Immature natural killer cell (primary cell): ENCODE measurements at places on chromosomes 6 and 20. TPM values are rescaled to one million over a fixed set of nuclear protein-coding genes. Genes with fewer than 3 reads are reported as not detected.

- no peak for DNase-seq
These were observed 250.0 kb downstream of the SLC24A3 start for GRCh38 chr20:19462491-19462890.

- DNase-seq: no peak
These were observed 41.3 kb downstream of the TRMT11 start for GRCh38 chr6:126027601-126028000.

The MAFB gene
- 0.09 TPM for polyA plus RNA-seq

DNA sequence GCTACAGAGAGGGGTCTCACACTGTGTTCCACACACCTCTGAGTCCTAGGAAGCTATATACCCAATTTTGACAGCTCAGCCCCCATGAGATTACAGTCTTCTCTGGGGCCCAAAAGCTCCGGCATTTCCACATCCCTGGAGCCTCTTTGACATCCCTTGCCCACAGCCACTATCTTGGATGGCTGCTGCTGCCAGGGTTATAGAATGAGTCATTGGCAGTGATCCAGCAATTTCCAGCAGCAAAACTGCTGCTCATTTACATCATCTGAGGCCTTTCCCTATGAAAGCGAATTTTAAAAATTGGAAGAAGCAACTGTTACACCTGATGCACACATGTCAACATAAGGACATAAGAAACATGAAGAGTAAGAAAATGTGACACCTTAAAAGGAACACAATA is 590.7 kb downstream of the MEI4 start:
- DNase-seq: no peak

- no peak for DNase-seq
These were observed 192.0 kb upstream of the PLN start for GRCh38 chr6:118356054-118356453.

DNA sequence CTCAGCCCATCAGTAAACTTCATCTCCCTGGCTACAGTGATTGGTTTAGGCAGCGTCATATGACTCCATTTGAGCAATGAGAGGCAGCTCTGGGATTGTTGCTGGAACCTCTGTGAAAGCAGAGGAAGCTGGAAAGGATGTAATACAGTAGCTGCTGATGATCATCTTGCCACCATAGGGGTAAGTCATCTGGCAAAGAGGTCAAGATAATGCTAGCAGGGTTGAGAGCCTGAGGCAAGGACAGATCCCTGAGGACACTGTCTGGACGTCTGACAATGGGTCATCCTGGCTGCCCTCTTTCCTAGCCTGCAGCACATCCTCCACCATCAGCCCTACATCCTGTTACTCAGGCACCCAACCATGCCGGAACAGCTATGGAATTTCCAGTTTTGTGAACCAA is 25.5 kb upstream of the FKBP1A start:
- no peak for DNase-seq

The IMPG1 gene
- not detected for polyA plus RNA-seq

DNA sequence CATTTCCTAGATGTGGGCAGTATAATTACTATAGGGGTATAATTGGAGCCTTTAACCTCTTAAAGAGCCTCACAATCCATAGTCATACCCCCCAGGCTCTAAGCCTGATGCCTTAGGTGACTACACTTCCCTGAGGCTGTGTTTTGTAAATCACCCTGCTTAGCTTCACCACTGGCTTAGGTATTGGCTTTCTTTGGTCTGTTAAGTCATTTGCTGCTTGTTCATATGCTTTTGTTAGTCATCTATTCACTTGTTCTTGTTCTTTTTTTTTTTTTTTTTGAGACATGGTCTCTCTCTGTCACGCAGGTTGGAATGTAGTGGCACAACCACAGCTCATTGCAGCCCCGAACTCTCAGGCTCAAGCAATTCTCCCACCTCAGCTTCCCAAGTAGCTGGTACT is 26.7 kb downstream of the KAT14 start:
- no peak for DNase-seq

- no peak for DNase-seq
These were observed 38.6 kb downstream of the HLA-DPB1 start for GRCh38 chr6:33114406-33114805.

- no peak for DNase-seq
These were observed 90.6 kb upstream of the MAP3K7 start for GRCh38 chr6:90677440-90677839.

The RREB1 gene
- 4.5 TPM for polyA plus RNA-seq

DNA sequence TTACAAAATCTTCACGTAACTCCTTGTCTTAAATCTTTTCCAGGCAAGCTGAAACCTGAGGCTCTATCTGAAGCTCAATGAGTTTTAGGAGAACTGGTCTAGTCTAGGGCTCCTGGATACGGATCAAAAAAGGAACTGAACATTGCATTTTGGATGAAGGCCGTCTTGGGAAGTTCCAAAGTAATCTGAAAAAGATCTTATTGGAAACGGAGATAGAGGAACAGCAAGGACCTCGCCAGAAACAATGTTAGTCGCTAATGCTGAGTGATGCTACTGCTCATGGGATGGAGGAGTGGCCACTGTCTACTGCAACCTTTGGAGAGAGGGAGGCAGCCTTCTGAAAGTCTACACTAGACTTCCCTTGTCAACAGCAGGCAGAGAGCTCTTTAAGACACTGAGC is 91.4 kb upstream of the ATXN1 start:
- no peak for DNase-seq
